ENCODE measurements at places on chromosomes 4 and X.

- peak; percentile 20 for DNase-seq
These were observed 1.1 kb downstream of the MECP2 start for GRCh38 chrX:154096140-154097002.

DNA sequence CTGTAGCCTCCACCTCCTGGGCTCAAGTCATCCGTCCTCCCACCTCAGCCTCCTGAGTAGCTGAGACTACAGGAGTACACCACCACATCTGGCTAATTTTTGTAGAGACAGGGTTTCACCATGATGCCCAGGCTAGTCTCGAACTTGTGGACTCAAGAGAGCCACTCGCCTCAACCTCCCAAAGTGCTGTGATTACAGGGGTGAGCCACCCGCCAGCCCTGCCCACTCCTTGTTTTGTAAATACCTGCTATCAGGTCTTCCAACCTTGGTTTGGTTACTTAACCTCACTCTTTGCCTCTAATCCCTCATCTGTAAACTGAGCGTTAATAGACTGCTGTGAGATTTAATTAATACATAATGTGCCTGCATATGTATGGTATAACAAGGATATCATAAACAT, 803 bp downstream of the CNGA1 start:
- no peak for DNase-seq

GRCh38 chr4:121574618-121575017, 122.2 kb downstream of the ANXA5 start:
- DNase-seq = no peak

DNA sequence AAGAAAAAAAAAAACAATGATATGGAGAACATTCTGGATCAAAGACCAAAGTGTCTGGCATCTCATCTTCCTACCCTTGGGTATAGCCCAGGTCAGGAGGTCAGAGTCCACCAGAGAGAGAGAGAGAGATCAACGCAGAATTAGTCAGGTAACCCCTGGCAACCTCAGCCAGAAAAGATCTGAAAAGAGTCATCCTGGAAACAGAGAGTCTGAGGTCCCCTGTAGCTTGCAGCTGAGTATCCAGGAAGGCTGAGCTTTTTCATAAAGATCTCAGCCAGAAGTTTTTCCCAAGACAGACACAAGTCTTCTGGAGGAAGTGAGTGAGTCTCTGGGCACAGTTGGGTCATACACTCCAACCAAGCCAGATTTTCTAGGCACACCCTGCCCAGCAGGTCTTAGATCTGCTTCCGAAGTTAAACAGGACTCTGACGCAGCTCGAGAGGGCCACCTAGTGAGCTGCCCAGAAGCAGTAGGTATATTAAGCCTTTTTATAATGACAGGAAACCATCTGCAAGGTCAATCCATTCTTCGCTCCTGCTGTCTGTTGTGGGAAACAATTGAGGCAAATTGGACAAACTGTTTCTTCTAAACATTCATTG, 35.7 kb downstream of the ACE2 start:
- DNase-seq = peak; percentile 37

GRCh38 chr4:101283434-101283833, 63.9 kb downstream of the PPP3CA start:
- DNase-seq = no peak

DNA sequence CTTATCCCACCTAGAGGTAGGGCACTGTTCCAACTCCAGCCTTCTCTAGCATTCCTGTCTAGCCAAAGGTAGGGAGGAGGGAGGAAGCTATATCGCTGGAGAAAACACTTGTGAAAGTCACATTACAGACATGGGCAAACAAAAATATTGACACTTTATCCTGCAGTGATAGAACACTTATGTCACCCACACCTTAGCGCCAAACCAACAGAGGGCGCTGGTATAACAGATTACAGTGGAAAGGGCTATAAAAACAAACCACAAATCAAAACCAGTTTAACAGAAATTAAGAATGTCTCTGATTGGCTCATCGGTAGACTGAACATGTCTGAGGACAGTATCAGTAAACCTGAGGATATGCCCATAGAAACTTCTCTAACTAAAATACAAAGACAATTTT, 451.3 kb downstream of the TLL1 start:
- DNase-seq = no peak

GRCh38 chr4:144357975-144358374, 217.5 kb upstream of the GYPA start:
- no peak for DNase-seq

- peak; percentile 93 for DNase-seq
These were observed 289.7 kb downstream of the SHOX start for GRCh38 chrX:920234-920799.

DNA sequence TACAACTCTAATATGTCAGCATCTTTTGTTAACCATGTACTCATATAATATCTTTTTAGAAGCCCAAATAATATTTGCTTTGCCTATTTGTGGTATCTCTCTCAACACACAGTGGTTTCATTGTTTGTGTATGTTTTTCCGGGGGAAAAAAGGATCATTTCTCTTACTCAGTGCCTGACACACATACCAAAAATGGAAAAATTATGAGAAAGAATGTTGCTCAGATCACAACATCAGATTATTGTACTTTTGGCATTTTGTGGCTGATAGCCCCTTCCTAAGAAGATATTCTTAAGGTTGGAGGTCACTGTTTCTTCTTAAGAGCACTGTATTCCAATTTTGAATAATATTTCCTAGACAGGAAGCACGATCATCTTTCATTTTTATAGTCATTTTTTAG, 93.6 kb downstream of the PDLIM5 start:
- peak; percentile 75 for DNase-seq

DNA sequence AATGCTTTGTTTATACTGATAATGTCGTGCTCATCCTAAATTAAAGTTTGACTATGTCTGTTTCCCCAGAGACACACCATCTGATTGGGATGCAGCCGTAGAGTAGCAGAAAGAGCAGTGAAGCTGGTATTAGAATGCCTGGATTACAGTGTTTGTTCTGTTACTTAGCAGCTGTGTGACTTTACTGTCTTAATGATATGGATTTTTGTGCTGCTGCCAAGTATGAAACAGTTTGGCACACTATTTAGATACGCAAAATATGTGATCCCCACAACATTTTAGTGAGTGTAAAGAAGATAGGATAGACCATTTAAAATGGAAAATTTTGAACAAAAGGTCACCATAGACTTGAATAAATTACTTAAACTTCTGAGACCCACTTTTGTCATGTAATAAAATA, 1.2 kb upstream of the CHIC1 start:
- peak; percentile 12 for DNase-seq

- peak; percentile 54 for DNase-seq
These were observed 99.3 kb upstream of the PRKG2 start for GRCh38 chr4:81314196-81314896.

DNA sequence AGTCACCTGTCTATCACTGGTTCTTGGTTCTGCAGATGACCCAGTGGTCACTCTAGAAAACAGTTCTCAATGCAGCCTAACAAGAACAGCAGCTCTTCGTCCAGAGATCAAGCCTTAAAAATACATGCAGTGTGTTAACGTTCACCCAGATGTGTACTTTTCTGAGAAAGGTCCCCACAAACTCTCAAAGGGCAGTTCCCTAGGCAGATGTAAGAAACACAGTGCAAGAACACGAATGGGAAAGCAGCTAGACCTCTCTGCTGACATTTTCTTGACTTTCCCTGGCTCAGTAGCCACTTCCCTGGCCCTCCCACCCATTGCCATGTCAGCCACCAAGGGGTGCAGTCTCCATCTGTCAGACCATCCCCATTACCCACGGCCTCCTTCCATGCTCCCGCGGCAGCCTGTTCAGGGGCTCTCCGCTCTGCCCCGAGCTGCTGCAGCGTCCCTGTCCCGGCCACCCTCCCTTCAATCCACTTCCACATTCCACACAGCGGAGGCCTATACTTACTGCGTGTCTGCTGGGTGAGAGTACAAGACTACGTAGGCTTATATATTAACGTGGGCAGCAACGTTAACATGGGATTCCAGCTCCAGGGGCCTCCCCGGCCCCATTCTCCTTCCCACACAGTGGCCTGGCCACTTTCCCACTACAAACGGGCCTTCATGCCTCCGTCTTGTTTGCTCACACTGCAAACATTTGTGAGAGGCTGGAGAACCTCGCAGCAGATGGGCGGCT, 34.3 kb downstream of the IRF2 start:
- DNase-seq = peak; percentile 70

- DNase-seq = peak; percentile 93
These were observed 49.0 kb upstream of the VEGFC start for GRCh38 chr4:176841711-176842112.

- DNase-seq = no peak
These were observed 105.3 kb upstream of the SPRY1 start for GRCh38 chr4:123291329-123291728.

- DNase-seq = no peak
These were observed 217.9 kb upstream of the GPC4 start for GRCh38 chrX:133633162-133633561.

DNA sequence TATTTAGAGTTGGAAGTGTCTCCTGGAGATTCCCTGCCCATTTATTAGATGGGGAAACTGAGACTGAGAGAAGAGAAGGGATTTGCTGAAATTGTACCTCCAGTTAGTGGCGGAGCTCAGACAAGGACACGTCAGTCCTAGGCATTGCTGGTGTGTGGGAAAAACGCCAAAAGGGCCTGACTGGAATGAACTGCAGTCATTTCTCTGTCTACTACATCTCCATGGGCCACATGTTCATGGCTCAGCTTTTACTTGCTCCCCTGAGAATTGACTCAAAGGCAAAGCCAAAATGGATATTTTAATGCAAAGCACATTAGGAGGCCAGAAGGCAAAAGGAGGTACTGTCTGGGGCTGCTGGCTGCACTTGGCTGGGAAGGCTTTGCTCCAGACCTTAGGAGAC, 3.9 kb downstream of the TFDP3 start:
- DNase-seq = peak; percentile 60

DNA sequence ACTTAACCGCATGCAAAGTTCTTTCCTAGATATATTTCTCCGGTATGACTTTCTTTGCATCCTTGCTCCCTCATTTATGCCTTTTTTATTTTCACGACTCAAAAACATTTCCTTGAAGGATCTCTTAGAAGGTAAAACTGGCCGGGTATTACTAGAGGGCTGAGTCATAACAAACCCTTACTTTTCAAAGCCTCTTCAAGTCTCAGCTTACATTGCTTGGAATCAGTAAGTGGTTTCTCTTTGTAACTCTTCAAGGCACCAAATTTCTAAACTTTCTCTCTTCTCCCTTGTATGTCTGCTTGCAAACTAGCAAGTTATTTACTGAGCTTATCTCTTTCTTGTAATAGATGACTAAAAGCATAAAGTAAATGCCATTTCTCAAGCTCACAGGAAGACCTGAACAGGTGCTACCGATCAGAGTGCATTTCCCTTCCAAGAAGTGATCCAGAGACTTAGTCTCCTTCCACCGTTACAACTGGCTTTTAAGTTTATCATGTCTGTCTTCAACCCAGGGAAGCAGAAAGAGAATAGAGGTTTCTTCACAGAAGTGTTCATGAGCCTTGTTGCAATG, 75.5 kb downstream of the ANXA10 start:
- peak; percentile 16 for DNase-seq

- DNase-seq = no peak
These were observed 14.9 kb upstream of the TSPAN5 start for GRCh38 chr4:98673288-98673644.

DNA sequence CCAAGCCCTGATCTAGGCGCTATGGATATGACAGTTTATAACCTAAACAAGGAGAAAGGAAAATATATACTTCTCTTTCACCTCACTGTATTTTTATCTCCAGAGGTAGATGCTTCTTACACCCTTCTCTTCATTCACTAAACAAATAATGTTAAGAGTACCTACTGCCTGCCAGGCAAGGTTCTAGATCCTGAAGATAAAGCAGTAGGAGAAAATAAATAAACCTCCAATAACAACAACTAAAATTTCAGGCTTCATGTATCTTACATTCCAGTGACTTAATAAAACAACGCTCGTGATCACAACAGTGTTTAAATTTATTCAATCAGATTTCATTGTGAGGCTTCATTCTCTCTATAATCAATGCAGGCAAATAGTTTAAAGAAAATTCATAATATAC, 20.7 kb downstream of the PDGFC start:
- DNase-seq = no peak

GRCh38 chrX:68941385-68941952, 112.6 kb downstream of the EFNB1 start:
- DNase-seq = peak; percentile 42

DNA sequence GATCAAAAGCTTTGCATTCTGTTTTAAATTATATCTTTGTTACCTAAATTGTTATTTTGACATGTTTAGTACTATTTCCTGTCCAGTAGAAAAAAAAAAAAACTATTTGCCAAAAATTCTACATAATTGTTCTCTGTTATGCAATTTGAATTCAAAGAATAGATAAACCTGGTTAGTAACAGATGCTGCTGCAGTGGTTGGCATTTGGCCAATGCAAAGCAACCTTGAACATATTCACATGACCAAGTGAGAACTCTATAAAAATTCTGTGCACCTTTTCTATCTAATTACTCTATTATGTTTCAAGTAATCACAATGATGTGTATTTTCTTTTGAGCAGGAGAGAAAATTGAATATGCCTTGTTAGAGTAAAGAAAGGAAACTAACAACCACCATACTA, 1473.4 kb downstream of the RPA4 start:
- no peak for DNase-seq

DNA sequence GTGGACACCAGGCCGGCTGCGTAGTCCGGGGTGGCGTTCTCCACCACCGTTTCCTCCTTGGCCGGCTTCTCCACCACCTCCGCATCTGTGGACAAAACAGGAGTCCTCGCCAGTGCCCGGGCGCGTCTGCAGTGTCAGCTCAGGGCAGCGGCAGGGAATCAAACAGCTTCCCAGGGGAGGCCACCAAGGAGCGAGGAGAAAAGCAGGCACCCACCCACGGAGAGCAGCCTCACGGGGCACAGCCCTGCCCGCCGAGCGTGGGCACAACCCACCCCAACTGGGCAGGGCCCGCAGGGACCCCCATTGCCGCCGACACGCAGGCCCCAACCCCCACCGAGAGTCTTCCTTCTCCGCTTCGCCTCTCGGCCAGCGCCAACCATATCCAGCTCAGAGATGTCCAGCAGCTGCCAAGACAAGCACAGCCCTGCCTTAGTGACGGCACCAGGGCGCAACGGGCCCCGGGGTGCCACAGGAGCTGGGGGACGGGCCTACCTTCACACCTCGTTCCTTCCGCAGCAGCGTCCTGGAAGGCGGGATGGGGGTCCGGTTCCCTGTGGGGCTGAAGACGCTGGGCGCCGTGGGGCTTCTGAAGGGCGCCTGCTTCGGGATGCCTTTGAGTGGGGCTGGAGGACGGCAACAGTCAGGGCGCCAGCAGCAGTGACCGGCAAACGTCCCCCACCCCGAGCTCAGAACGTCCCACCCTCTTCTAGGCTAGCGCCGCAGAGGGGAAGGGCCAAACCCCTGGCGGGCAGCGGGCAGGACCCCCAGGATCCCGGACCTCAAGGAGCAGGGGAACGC, 22.8 kb downstream of the NELFA start:
- DNase-seq = no peak

GRCh38 chr4:171983935-171984805, 171.0 kb downstream of the GALNTL6 start:
- DNase-seq = no peak

DNA sequence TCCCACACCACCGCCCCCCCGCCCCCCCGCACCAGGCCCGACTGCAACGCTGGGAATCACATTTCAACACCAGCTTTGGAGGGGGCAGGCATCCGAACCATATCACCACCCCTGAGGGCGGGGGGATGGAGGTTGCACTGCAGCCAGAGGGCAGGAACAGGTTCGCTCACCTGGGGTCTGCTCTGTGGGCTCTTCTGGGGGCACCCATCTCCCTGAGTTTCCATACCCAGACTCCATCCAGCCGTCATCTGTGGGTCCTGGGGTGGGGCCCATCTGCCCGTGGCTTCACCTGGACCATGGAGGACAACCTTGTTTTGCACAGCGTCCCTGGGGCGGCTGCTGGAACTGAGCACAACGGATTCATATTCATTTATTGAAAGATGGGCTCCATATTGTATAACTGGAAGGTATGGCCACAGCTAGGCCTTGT, 6.9 kb downstream of the PSAPL1 start:
- no peak for DNase-seq

- DNase-seq = no peak
These were observed 50.2 kb downstream of the GPRIN3 start for GRCh38 chr4:89257376-89257775.
